ENCODE measurements at places on chromosomes 2 and 18. TPM values are rescaled to one million over a fixed set of nuclear protein-coding genes. Genes with fewer than 3 reads are reported as not detected.

DNA sequence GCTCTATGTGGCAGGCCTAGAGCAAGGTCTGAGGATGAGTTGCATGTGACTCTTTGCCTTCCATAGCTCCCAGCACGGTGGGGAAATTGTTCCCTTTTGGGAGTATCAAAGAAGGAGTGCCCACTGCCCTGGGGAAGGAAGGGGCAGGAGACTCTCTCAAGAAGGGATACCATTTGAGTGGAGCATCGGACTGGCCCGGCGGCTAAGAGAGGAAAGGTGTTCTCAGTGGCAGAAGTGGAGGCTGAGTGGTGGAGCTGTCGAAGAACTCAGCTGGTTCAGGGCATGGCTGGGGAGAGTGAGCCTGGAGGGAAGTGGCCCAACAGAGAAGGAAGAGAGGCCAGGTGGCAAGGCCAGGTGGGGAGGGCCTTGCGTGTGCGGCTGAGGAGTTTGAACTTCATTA lies 235.2 kb downstream of the DYSF start:
- no peak for DNase-seq

- no peak for DNase-seq
Observed at GRCh38 chr2:5387406-5387805, 304.8 kb upstream of the SOX11 start.

The NT5DC4 gene
- not detected for total RNA-seq

DNA sequence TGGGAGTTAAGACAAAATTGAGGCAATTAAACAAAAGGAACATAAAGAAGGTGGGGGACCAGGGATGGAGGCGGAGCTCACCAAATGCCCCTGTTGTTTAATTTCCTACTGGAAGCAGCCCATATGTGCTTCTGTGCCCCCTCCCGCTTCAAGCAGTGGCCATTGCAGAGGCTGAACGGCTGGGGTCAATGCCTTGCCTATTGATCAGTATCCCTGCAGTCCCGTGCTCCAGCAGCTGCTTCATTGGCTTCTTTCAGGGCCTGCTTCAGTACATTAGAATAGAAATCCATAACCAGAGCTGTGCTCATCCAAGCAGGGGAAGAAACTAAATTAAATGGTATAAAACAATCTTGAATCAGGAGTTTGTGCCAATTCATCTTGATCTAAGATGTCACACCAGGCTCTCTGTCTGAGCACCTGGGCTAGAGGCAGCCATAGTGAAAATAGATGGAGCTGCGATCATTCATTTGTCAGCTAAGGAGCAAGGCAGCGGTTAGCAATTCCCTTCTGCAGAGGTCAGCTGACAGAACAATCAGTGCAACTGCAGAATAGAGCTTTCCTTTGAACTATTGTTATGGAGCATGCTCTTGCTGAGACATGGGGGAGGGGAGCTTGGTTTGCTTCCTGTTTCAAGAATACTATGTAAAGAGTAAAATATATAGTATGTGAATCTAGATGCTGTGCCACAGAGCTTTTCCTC lies 222.4 kb downstream of the WDR7 start:
- DNase-seq: no peak

The ANTXR1 gene
- 27.3 TPM for total RNA-seq

- no peak for DNase-seq
Observed at GRCh38 chr2:66488946-66489345, 54.0 kb downstream of the MEIS1 start.
